Stimulated activated CD4-positive, alpha-beta T cell treated with anti-CD3 and anti-CD28 coated beads, Interleukin-2, amount 100 ng/mL, for 4 hours (primary cell): ENCODE measurements at places on chromosomes 6 and 20.
A peak's percentile ranks its signal among the peaks of the same experiment; 100 is the strongest.

DNA sequence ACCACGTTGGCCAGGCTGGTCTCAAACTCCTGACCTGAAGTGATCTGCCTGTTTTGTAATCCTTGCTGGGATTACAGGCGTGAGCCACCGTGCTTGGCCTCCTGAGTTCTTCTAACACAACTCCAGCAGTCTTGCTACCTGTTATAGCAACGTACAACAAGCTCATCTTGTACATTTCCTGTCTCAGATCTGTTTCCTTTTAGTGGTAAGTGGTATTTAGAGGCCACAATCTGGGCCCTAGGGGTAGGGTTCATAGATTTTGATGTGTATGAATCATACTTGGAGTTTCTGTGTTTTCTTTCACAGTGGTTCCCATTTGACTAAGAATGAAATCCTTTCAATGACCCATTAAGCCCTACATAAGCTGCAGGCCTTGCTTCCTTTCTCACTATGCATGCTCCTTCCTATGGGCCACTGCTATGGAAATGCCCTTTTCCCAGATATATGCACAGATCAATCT is 27.1 kb upstream of the SYNCRIP start:
- peak; percentile 18 for DNase-seq

- no peak for DNase-seq
Observed at GRCh38 chr6:151847064-151847463, 39.6 kb downstream of the ESR1 start.

GRCh38 chr6:135231469-135231844 is 50.3 kb downstream of the MYB start:
- no peak for DNase-seq

GRCh38 chr6:78530208-78530607 is 337.1 kb upstream of the IRAK1BP1 start:
- no peak for DNase-seq

DNA sequence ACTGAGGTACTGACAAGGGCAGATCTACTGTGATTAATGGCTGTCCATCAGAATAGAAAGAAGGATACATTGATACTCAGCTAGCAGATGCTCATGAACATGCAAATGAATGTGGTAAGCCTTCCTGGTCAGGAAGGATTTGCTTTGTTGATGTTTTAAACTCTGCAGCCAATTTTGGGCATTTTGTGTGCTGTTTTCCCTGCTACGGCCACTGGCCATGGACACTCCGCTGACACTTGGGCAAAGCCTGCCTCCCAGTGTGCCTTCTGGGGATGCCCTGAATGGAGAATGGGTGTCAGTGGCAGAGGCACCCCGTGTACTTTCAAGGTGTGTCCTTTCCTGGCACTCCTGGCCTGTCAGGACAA is 113.1 kb downstream of the SOBP start:
- no peak for DNase-seq

DNA sequence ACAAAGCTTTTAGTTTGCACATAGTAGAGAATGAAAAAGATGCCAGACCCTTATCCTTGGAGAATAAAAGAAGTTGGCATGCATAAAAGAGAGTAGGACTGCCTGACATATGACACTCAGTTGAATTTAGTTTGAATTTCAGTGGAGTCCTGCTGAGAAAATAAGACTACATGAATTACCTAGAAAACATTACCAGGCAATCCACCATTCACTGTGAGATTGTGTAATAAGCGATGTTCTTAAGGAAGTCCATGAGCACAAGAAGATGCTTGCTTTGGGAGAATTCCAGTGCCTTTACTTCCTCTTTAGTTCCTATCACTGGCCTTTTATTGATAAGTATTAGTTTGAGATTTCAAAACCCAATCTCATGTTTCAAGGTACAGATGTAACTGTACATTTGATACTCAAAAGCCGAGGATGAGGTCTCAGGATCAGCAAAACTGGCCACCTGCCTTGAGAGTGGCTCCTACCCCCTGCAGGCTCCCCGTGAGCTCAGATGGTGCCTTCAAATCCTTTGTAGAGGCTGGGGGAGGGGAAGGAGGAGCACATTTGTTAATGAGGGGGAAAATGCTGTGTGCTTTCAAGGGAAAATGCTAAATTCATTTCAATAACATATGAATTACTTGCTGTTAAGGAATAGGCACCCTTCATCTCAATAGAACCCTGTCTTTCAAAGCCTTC is 11.2 kb upstream of the UNC93A start:
- DNase-seq: no peak

- no peak for DNase-seq
Observed at GRCh38 chr20:25695532-25696370, 902 bp downstream of the ZNF337 start.

DNA sequence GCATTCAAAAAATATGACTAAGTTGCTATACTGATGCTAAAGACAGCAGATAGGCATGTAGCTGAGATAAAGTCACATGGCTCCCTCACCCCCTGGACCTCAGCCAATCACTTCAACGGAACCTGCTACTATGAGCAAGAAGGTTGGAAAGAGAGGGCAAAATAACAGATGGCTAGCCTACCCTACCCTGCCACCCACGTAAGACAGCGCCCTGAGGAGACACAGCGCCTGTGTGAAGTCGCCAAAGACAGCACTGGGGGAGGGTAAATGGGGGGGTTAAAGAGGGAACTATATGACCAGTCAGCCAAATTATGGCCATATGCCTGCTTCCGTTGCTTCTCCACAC is 163.2 kb downstream of the RALGAPA2 start:
- no peak for DNase-seq

GRCh38 chr20:36483919-36484808 is 57.2 kb upstream of the MYL9 start:
- no peak for DNase-seq

- no peak for DNase-seq
Observed at GRCh38 chr6:128500014-128500413, 20.4 kb downstream of the PTPRK start.

- no peak for DNase-seq
Observed at GRCh38 chr6:141482796-141483597, 649.7 kb upstream of the GJE1 start.

DNA sequence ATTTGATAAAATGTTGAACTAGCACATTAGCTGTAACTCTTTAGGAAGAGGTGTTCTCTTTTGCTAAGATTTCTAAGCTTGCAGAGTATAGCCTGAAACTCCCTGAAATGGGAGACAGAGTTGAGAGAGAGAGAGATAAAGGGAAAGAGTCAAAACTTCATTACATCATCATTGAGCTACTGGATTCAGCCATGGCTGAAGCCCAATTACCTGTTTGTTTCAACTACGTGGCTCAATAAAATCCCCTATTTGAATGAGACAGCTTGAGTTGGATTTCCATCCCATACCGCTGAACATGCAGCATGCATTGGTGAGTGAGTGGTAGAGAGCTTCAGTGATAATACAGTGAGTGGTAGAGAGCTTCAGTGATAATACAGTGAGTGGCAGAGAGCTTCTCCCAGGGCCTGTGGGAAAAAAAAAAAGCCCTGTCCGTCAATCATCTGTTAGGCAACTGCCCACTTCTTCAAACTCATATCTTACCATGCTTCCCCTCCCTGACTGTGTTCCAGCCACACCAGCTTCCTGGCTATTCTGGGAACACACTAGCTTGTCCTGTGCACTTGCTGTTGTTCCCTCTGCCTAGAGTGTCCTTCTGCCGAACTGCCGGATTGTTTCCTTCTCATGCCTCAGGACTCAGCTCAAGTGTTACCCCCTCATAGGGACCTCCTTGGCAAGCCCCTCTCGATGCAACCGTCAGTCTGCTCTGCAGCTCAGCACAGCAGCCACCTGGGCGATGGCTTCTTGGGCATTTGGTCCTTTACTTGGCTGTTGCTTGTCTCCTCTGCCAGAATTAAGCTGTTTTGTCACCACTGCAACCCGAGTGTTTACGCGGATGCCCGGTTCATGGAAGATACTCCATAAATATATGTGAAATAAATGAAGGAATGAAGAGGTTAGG is 91.3 kb upstream of the EYA2 start:
- no peak for DNase-seq

DNA sequence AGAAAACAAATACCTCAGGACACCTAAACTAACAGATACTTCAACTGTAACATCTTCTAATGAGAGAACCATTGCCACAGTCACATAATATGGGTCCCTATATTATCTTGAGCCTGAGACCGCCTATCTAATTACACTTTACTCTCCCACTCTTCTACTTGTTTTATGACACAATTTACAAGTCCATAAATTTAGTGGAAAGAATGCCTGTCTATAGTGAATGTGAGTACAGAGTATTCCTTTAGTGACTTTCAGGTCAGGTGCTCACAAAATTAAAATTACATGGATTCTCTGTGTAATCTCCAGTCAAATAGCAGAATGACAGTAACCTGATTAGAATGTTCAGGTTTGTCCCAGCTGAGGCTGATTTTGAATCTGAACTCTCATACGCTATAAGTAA is 624.1 kb downstream of the PKHD1 start:
- DNase-seq: no peak

DNA sequence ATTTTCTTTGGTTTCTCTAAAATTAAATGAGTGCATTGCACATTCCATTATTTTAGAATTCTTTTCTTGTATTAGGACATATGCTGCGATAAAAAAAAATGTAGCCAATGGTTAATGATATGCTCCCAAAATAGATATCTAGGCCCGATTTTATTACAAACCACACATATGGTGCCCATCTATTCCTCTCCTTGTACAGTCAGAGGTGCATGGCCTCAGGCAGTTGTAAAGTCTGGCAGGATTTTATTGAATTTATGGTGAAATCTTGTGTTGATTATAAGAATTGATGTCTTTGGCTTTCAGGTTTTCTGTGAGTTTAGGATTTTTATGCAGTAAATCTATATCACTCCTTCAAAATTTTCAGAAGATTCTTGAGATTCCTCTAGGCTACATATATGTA is 192.2 kb downstream of the RFPL4B start:
- no peak for DNase-seq

- DNase-seq: peak; percentile 18
Observed at GRCh38 chr20:47357296-47358038, 968 bp upstream of the ZMYND8 start.

- DNase-seq: no peak
Observed at GRCh38 chr20:48658505-48658904, 169.3 kb downstream of the PREX1 start.

DNA sequence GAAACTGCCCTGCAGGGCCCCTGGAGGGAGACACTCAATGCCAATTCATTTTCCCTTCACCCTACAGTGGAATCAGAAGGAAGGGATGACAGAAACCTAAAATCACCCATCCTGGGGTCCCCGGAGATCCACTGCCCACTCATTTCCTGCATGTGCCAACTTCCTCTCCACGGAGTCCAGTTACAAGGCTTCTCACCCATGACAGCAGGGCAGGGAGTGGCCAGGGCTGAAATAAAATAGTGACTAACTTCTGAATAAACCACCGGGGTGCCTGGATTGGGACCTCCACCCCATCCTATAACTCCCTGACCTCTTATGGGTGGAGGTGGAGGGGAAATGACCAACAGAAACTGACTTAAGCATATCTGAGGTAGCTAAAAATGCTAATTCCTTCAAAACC is 362.3 kb downstream of the MAFB start:
- no peak for DNase-seq

DNA sequence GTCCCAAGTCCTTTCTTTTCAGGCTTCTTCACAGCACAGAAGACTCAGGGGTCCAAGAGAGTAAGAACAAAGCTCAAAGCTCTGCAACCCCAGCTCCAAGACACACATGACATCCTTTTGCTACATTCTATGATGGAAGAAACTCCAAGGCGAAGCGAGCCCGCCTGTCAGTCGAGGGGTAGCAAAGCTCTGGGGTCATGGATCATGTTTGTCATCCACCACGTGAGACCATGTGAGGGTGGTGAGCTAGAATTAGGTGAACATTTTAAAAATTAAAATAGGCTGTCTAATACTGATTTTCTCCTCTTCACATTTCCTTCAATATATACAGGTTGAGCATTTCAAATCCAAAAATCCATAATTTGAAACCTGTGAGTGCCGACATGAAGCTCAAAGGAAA is 189.6 kb downstream of the TTLL2 start:
- DNase-seq: no peak

GRCh38 chr6:37838219-37838921 is 18.8 kb downstream of the ZFAND3 start:
- DNase-seq: no peak

DNA sequence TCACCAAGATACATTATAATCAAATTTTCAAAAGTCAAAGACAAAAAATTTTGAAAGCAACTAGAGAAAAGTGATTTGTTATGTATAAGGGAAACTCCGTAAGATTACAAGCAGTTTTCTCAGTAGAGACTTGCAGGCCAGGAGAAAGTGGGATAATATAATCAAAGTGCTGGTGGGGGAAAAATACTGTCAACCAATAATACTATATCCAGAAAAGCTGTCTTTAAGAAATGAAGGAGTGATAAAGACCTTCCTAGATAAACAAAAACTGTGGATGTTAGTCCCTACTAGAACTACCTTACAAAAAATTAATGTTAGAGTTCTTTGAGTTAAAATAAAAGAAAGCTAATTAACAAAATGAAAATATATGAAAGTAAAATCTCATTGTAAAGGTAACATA is 79.7 kb downstream of the SYNE1 start:
- no peak for DNase-seq

GRCh38 chr6:2378891-2379652 is 133.7 kb upstream of the GMDS start:
- no peak for DNase-seq

GRCh38 chr6:29907637-29908340 is 34.5 kb upstream of the HLA-A start:
- no peak for DNase-seq

DNA sequence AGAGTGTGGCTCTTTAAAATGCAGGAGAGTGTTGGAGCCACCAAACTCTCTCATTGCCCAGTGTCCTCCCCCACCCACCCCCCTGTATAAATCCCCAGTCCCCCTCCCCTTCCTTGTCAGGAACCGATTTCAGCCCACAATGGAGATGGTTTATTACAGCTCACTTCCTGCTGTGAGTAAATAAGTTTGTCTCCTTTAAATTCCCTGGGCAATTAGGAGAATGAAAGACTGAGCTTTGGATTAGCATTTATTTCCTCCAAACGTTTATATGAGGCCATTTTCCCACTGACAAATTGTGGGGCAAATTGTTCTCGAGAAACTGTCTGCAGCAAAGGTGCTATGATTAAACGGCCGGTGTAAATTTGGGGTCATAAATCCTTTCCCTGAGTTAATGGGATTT is 128.8 kb downstream of the DHX35 start:
- no peak for DNase-seq

DNA sequence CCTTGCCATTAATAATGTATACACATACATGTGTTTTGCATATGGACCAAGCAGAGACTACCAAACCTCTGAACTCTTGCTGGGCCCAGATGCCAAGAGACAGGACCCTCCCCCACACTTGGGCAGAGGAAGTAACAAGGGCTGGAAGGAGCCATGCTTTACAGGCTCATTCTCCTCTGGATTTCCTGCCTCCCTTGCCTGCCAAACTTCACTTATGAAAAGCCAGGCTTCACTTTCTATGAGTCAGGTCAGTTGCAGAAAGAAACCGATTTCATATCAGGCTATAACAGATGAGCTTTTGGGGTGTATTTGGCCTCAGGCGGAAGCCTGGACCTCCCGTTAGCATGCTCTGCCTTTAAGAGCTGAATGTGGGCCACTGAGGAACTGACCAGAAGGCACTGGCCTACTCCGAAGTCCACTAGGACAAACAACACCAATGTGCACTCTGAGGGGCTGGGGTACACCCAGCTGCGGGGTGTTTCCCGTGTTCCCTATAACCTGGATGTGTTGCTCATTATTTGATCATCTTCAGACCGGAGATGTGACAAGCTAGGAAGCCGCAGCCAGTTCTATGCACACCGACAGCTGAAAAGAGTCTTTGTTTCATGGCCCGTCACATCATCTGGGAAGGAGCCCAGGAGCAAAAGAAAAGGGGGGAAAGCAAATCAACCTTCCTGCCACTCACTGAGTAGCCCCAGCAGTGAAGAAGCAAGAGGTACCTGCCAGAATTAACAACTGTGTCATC is 28.5 kb downstream of the HAO1 start:
- no peak for DNase-seq
